Activated CD4-positive, alpha-beta T cell treated with anti-CD3 and anti-CD28 coated beads for 24 hours (primary cell): ENCODE measurements at places on chromosomes 3 and 15.

DNA sequence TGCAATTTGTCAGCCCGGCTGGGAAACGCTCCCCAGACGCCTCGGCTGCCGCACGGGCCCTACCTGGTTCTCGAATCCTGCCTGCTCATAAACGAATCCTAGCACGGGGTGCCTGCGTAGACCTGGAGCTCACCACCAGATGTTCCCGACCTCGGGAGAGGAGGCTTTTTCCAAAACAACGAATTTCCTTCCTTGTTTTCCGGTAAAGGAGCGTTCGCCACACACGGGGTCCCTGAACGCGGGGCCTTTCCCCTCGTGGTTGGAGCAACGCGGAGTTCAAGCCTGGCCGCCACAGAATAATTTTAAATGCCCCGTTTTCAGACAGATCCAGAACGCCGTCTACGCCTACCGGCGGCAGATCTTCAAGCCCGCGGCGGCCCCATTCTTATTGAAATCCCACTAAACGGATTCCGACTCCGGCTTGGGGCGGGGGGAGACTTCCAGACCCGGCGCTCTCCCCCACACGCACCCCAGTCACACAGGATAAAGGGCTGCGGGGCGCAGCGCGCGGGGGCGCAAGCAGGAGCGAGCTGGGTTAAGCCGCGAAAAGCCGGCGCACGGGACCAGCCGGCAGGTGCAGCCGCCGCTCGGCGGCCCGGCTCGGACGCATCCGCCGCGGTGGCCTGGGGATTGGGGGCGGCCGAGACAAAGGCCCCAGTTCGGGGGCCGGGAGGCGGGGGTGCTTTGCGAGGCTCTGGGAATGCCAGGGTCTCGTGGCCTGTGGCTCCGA, 895 bp downstream of the GATA2 start:
- no peak for DNase-seq

DNA sequence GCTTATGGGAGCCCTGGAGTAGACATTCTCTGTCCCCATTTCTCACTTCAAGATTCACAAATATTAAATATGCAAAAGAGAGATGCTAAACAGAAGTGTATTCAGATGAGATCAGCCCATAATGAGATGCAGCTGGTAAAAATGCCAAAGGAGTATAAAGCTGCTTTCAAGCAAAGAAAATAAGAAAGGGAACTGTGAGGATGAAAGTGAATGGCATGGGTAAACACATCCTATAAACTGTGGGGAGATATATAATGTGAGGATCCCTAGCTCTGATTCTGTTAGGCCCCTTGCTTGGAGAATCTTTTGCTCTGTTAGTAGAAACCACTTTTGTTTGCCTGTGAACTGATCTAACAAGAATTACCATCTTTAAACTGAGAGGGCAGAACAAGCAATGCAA, 396.6 kb downstream of the SOX2 start:
- DNase-seq, result no peak

GRCh38 chr3:58154626-58155449, 55.9 kb downstream of the DNASE1L3 start:
- DNase-seq, result no peak

DNA sequence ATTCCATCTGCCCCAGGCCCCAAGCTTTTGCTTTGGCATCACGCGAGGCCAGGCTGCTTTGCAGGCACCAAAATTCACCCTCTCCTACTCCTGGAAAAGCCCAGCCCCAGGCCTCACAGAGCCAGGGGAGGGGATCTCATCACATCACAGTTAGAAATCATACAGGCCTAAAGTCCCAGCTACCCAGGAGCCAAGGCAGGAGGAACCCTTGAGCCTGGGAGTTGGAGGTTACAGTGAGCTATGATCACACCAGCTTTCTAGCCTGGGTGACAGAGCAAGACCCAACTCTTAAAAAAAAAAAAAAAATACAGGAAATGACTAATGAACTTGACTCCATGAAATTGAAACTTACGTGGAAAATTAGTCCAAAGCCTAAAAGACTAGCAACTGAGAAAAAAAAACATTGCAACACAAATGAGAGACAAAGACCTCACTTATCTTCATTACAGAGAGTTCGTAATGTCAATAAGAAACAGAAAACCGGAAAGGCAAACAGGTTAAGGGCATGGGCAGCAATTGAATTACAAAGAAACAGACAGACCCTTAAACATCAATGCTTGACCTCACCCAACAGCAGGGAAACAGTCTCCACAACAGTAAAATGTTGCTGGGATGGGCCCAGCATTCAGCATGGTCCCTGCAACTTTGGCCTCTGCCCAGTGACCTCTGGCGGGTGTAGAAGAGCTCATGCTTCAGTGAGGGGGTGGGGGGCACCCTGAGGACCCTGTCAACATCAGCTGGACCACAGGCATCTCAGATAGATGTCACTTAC, 151.5 kb downstream of the LRRK1 start:
- DNase-seq, result no peak

DNA sequence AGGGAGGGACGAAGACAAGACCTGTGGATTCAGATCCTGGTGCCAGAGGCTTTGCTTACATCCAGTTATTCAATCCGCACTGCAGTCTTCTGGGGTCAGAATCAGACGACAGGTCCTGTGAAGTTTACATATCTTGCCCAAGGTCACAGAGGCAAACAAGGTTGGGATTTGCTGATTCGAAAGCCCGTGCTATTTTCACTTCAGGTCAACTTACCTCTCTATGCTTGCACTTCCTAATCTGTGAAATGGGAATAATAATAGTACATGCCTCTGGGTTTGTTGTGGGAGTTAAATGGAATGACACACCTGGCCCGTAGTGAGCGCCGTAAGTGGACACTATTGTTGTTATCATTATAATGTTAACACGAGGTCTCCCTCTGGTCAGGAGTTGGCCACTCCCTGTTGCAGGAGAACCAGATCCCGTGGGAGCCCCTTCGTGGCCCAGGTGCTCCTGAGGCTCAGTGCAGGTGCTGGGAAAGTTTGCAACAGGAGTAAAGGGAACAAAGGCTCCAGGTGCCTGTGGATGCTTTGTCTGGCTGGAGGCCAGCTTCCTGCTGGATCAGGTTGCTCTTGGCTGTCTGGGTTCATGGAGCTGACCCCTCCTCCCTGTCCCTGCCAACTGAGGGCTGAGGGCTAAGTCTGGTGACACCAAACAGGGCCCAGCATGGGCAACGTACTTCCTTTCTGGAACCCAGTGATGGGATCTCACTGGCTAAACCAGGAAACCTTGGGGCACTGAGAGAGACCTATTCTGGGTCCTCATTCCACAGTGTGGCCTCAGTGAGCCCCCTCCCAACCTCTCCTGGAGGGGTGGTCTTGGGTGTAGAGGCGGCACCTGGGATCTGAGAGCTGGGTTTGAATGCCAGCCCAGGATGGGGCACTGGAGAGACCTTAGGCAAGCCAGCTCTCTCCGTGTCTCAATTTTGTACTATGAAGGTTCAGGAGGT, 40.1 kb upstream of the SEMA4B start:
- no peak for DNase-seq

DNA sequence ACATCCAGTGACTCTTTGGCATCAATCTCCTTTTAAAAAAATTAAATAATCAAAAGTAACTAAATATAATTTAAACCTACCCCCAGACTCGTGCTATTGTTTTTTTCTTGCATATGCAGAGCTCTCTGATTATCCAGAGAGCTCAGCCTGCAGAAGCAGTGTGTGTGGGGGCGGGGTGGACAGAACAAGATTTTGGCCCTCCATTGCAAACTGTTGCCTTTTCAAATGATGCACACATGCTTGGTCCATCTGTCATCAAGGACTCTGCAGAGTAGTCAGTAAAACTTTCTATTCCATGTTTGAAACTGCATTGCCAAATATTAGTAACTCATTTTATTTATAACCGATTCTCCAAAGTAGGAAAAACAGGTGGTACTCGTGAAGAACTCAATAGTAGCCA, 28.6 kb upstream of the STXBP5L start:
- DNase-seq, result no peak

- no peak for DNase-seq
Observed at GRCh38 chr15:63051156-63052066, 8.9 kb downstream of the TPM1 start.

DNA sequence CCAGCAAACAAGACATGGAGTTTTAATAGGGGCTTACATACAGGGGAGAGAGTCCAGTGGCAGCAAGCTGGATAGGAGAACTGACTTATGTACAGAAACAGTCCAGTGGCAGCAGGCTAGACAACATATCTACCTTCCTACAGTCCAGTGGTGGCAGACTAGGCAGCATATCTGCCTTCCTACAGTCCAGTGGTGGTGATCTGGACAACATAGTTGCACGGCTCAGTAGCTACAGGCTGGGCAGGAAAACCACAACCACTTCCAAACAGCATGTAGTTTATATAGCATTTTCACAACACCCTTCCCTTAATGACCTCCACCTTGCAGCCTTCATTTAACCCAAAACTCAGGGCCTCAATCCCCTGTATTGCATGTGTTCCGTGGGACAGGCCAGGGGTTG, 181.3 kb upstream of the EIF1B start:
- DNase-seq, result no peak

DNA sequence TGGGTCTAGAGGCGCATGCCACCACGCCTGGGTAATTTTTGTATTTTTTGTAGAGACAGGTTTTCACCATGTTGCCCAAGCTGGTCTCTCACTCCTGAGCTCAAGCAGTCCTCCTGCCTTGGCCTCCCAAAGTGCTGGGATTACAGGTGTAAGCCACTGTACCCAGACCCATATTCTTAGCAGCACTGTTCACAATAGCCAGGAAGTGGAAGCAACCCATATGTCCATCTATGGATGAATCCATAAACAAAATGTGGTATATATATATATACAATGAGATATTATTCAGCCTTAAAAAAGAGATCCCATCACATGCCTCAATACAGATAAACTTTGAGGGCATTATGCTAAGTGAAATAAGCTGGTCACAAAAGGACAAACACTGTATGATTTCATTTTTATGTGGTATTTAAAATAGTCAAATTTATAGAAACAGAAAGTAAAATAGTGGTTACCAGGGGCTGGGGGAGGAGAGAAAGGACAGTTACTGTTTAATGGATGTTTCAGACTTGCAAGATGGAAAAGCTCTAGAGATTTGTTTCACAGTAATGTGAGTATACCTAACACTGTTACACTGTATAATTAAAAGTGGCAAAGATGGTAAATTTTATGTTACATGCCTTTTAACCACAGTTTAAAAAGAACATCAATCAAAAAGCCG, 35.7 kb upstream of the GRAMD1C start:
- no peak for DNase-seq

- no peak for DNase-seq
Observed at GRCh38 chr3:66449411-66449974, 51.3 kb downstream of the LRIG1 start.

DNA sequence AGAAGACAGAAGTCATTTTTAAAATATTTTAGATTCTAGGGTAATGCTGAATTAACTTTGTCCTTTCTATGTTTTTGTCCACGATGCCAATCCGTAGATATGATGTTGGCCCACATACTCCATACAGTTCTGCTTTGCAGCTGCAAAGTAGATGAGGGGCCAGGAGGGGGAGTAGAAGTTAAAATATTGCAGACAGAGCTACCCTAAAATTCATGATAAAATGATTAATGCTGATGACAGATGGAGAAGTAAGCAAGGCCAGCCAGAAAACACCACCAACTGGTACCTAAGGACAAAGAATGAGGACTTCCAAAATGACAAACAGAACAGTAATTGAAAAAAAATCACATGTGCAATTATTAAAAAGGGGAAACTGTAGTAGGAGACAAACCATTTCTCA, 756.6 kb upstream of the ARPP21 start:
- no peak for DNase-seq

DNA sequence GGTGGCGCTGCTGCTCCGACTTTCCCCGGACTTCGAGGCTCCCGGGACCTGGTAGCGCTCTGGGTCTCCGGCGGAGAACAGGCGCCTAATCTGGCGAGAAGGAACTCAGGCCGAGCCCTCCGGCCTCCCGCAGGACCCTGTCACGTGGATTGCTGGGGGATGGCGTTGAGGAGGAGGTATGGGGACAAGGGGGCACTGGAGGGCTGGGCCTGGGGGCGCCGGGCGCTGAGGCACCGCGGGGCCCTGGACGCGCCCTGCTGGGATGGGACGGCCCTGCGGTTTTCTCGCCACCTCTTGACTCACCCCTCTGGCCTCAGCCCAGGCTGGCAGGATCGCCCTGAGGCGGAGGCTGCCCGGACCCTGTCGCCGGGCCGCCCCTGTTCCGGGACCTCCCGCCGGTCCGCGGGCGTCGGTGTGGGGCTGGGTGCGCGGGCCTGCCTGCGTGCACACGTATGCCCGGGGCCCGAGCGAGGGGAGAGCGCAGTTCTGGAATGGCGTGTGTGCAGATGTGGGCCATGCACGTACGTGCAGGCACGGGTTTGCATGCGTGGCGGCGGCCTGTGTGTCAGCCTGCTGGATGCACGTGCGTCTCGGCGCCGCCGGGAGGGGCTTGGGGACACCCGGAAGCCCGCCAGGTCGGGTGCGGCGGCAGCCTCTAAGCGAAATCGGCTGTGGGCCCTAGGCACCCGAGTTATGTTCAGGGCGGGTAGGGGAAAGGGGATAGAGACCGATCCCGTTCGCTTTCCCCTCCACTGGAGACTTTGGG, 752 bp downstream of the C15orf39 start:
- peak; percentile 68 for DNase-seq

- DNase-seq, result peak; percentile 1
Observed at GRCh38 chr3:168249550-168250414, 154.1 kb upstream of the GOLIM4 start.

GRCh38 chr15:75199357-75199940, 2.2 kb upstream of the C15orf39 start:
- no peak for DNase-seq

- no peak for DNase-seq
Observed at GRCh38 chr15:76337696-76338485, 1.3 kb downstream of the ISL2 start.

DNA sequence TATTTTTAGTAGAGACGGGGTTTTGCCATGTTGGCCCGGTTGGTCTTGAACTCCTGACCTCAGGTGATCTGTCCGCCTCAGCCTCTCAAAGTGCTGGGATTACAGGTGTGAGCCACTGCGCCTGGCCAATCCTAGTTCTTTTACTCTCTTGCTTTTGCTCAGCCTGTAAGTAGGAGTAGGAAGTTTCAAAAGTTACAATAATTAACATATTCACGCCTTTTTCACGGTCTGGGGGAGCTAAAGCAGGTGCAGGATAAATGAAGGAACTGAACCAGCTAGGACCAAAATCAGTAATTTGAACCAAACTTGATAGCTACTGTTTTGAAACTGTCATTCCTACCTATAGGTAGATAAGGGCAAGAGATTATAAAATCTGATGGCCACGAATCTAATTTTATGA, 98.5 kb downstream of the CACNA1D start:
- no peak for DNase-seq

- no peak for DNase-seq
Observed at GRCh38 chr3:129616713-129617112, 10.2 kb upstream of the PLXND1 start.

DNA sequence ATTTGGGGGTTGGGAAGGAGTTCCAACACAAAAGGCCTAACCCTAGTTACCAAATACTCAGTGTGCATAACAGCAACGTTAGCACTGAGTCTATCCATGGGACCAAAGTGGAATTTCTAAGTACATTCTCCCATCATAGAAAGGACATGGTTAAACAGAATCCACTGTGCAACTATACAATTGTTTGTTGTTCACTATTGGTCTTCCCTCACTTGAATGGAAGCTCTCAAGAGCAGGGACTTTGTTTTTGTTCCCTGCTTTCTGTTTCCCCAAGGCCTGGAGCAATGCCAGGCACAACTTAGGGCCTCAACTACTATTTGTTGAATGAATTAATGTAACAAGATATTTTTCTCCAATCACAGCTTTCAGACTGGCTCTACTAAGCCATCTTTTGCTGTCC, 25.6 kb downstream of the COL8A1 start:
- DNase-seq, result no peak

GRCh38 chr3:127289706-127290575, 2.1 kb upstream of the PRR20G start:
- DNase-seq, result no peak

- DNase-seq, result no peak
Observed at GRCh38 chr3:12842469-12842868, 1.1 kb upstream of the RPL32 start.
